Fibroblast of villous mesenchyme (primary cell): ENCODE measurements at places on chromosomes 13 and 19. TPM values are rescaled to one million over a fixed set of nuclear protein-coding genes. Genes with fewer than 3 reads are reported as not detected.

GRCh38 chr19:10001899-10002298 lies 8.4 kb downstream of the COL5A3 start:
- DNase-seq, result no peak

GRCh38 chr19:52527956-52528351 lies 486 bp downstream of the ZNF808 start:
- no peak for DNase-seq

DNA sequence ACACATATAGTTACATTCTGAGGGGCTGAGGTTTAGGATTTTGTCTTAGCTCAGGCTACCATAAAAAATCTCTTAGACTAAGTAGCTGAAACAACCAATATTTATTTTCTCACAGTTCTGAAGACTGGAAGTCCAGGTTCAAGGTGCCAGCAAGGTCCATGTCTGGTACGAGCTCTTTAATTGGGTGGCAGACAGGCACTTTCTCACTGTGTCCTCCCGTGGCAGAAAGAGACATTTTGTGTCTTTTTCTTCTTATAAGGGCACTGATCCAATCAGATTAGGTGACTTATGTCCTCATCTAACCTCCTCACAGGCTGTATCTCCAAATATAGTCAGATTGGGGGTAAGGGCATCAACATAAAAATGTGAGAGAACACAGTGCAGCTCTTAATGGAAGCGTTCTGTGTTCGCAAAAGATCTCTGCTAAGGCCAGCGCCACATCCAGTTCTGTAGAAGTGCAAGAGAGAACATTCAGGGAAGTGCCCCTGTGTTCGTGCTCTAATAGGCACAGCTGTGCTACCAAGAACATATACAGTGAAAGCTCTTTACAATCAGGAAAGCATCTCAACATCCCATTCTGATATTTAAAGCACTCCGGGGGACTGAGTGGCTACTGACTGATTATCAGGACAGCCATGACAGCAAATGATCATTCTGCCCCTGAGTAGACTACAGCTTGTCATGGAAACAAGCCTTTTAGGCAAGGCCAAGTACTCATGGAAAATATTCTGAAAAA lies 819.2 kb downstream of the LIG4 start:
- peak; percentile 15 for DNase-seq

- DNase-seq, result no peak
These were observed 2.6 kb downstream of the ERICH4 start for GRCh38 chr19:41445575-41445974.

DNA sequence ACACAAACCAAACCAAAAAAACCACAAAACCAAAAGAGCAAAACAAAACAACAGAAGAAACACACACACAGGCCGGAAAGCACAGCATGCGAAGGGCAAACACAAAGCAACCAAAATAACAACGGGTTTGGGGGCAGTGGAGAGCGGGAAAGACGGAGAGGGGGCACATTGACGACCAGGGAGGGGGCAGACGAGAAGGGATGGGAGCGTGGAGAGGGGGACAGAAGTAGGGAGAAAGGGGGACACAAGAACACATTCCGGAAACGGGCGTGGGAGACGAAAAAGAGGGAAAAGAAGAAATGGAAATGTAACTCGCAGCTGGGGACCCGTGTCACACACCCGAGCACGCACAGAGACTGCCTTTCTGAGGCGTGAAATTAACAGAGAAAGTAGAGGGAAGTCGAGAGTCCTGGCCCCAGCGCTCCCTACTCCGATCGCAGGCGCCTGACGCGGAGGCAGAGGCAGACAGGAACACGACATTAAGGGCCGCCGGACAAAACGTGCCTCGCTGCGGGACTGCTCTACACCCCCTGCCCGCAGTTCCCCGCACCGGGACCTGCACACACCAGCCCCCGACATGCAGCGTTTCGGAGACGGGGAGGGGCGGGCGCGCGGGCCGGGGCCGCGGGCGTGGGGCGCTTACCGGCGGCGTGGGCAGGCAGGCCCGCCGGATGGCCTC lies 652 bp downstream of the POU4F1 start:
- no peak for DNase-seq

- peak; percentile 82 for DNase-seq
These were observed 82.3 kb upstream of the C1QTNF9B start for GRCh38 chr13:23979361-23980159.

- no peak for DNase-seq
These were observed 2741.4 kb downstream of the PCDH9 start for GRCh38 chr13:64488731-64489130.

- no peak for DNase-seq
These were observed 42.4 kb upstream of the WDFY2 start for GRCh38 chr13:51541809-51542258.

GRCh38 chr13:94632226-94632980 lies 30.7 kb downstream of the GPR180 start:
- no peak for DNase-seq

DNA sequence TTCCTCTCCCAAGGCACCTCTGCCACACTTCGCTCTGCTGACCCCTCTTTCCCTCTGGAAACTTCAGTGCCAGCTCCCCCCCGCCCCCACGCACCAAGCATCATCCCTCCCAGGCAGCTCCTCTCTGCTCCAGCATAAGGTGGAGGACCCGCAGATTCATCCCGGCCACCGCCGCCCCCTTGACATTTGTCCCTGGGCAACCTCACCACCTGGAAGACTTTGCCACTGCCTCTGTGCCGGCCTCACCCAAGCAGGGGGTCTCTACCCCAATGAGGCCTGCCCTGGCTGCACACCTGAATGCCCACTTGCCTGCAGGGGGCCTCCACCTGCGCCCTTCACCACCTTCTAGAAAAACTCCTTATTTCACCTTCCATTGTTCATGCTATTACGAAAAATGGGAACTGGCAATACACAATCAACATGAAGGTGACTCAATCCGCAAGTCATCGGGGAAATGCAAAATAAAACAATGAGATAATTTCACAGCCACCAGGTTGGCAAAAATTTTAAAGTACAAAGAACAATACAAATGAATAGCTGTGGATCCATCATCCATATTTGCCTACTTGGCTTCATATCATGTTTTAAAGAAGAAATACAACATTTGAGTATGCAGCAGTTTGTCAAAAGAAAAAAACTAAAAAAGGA lies 21.9 kb downstream of the CCNE1 start:
- no peak for DNase-seq

- no peak for DNase-seq
These were observed 20.9 kb upstream of the C1QTNF9B start for GRCh38 chr13:23918208-23918607.

DNA sequence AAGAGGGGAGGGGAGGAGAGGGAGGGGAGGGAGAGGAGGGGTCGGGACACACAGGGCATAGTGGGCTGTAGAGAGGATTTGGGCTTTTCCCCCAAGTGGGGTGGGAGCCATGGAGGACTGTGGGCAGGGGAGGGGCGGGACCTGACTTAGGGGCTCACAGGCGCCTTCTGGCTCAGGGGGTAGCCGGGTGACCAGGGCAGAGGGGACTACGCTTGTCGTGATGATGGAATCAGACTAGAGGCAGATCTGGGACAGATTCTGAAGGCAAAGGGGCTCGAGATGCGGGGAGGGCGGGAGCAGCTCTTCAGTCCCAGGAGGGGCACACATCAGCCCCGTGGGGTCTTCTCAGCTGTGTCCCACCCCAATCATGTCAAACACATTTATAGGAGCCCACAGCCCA lies 13.5 kb downstream of the NDUFA11 start:
- no peak for DNase-seq

GRCh38 chr13:71864986-71865873 lies 1.8 kb downstream of the DACH1 start:
- peak; percentile 11 for DNase-seq

DNA sequence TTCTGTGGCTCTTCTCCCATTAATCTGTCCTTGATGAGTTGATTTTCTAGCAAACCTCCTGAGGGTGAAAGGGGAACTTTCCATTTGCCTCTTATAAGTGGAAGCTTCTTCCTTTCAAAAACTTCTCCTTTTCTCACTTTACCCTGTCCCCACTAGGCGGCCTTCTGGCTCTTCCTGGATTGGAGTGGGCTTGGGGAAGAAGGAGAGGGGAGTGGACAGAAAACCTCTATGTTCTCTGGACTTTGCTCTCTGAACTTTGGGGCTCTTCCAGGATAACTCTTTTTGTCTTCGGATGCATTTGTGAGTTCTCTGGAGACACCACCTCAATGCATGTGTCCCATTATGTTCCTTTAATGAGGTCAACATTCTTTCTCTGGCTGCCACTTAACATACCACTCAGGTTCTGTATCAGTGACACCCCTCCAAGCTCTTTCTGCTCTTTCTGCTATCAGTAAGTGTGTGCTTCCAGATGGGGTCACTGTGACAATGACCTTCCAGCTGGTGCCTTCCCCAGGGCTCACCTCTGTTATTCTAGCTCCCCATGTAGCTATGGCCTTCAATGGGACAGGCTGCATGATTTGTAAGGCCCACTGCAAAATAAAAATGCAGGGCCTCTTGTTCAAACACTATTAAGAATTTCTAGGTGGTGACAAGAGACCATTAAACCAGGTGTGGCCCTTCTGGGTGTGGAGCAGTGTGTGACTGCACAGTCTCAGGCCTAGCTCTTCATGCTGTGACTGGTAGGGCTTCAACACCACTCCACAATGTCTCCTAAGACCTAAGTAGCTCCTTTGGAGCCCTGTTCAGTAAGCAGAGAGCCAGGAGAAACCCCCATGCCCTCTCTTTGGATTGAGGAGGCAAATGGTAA lies 389.2 kb downstream of the EFNB2 start:
- no peak for DNase-seq

DNA sequence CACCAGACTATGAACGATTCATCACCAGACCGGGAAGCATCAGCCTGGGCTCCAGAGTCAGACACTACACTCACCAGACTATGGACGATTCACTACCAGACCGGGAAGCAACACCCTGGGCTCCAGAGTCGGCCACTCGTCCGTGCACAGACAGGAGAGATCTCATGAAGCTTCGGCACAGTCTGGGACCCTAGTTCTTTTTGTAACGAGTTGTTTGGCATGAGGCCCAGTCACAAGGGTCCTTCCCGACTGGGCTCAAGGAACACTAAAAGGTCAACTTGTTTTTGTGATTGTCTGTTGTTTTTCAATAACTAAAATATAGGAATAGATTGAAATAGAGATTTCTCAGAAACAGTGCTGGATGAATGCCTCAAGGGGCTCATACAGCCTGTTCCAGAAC lies 1141.6 kb upstream of the MIR17HG start:
- DNase-seq, result no peak

GRCh38 chr19:28386470-28386869 lies 826.5 kb downstream of the UQCRFS1 start:
- no peak for DNase-seq

GRCh38 chr19:41316306-41316920 lies 6.4 kb downstream of the CCDC97 start:
- DNase-seq, result no peak

DNA sequence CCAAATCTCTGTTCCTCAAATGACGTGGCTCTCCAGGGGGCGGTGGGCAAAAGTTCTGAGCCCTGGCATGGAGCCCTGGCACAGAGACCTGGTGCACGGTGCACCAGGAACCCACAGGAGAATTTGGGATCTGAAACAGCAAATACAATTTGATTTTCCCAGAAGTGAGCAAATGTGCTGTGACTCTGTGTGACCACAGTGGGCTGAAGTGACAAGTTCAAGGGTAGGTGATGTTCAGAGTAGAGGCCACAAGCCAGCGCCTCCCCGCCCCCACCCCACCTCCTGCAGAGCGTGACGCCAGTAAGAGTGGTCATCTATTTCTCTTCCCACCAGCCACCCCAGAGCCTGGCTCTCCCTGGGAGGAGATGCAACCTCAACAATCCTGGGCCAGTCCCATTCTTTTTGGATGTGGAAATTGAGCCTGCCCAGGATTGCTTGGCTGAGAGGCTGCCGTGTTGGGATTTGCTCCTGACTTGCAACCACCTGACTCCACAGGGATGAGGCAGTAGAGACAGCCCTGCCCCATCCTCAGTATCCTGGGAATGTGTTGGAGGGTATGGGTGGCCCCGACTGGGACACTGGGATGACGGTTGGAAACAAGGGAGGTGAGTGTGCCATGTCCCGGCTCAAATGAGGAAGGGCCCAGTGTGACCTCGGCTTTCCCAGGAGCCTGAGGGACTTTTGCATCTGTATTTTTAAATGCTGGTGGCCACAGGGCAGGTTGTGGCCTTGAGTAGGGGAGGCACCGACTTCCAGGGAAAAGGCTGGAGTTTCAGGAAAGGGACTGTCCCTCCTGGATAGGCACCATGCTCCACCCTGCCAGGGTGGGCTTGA lies 11.1 kb upstream of the BCL3 start:
- no peak for DNase-seq

DNA sequence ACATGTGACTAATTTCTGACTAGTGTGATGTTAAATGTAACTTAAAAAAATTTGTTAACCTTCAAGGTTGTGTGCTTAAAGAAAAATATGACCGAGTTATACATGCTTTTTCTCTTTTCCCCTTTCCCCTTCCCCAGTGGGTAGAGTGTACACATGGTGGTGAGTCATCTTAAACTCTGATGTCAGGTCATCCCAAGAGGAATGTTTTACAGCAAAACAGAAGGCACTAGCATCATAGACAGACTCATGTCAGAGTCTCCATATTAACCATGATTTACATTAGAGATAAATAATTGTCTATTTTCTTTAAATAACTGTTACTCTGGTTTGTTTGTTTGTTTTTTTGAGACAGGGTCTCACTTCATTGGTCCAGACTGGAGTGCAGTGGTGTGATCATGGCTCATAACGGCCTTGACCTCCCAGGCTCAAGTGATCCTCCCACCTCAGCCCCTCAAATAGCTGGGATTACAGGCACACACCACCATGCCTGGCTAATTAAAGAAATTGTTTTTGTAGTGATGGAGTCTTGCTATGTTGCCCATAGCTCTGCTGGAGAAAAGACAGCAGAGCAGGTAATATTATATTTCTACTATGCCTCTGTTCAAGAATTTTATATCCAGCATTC lies 160.4 kb upstream of the PCDH9 start:
- peak; percentile 28 for DNase-seq

DNA sequence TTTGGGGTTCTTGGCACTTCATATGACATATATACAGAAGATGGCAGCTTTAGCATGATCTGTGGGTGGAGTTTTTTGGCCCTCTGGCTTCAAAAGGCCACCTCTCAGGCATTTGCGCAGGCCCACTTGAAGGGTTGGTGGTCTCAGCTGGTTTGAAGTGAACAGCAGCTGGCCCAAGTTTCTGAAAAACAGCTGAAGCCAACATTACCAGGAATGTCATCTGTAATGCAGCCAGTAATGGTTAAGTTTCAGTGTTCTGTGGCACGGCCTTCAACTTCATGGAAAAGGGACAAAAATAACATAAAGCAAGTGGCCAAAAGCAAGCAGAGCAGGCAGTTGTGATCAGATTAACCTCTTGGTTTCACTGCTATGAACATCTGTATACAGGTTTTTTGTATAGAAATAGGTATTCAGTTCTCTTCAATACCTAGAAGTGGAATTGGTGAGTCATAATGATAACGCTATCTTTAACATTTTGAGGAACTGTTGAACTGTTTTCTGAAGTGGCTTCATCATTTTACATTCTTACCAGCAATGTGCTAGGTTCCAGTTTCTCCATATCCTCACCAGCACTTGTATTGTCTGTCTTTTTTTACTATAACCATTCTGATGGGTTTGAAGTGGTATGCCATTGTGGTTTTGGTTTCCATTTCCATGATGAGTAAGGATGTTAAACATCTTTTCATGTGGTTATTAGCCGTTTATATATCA lies 245.4 kb downstream of the SHISA2 start:
- no peak for DNase-seq

GSX1 gene
- total RNA-seq, result not detected in 2 replicates

UPF1 gene
- total RNA-seq, result 49.0 and 51.0 TPM in 2 replicates
